ENCODE measurements at places on chromosomes 5 and 9.

- DNase-seq: no peak
Measured at GRCh38 chr5:146001544-146002190, 65.3 kb downstream of the SH3RF2 start.

DNA sequence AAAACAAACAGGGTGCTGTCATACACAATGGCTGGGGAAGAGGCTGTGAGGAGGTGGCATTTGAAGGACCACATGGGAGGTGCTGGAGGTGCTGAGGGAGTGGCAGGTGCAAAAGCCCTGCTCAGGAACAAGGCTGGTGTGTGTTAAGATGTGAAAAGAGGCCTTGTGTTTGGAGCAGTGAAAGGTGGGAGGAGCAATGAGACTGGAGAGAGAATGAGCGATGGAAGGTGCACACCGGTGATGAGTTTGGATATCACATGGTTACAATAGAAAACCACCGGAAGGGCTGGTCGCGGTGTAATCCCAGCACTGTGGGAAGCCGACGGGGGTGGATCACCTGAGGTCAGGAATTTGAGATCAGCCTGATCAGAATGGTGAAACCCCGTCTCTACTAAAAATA is 9.2 kb upstream of the FIBCD1 start:
- no peak for DNase-seq

DNA sequence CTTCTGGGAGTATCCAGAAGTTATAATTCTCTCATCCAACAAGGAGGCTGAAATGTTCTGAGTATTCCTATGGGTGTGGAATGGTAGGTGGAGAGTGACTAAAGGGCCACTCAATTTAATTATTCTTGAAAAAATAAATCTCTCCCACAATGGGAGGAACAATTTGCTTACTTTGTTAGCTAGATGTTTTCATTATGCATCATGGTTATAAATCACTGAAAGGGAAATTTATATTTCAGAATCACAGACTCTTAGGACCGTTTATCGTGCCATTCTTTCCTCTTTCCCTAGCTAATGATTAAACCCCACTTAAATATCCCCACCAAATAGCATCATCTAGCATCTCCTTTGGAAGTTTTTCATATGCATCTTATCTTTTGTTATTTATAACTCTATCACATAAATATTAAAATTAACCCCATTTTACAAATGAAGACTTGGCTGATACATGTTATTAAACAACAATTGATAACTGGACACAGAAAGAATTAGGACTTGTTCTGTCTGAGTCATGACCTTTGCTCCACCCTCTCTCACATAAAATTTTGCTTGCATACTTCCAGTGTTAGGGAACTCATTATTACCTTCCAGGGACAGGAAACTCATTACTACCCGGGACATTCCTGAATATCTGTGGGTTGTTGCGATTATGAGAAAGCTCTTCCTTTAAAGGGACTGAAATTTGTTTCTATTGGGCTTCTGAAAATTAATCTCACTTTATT is 94.9 kb upstream of the NMUR2 start:
- DNase-seq: no peak

GRCh38 chr5:143244990-143245389 is 158.5 kb downstream of the NR3C1 start:
- no peak for DNase-seq

GRCh38 chr5:123708074-123708806 is 196.3 kb downstream of the CSNK1G3 start:
- no peak for DNase-seq

DNA sequence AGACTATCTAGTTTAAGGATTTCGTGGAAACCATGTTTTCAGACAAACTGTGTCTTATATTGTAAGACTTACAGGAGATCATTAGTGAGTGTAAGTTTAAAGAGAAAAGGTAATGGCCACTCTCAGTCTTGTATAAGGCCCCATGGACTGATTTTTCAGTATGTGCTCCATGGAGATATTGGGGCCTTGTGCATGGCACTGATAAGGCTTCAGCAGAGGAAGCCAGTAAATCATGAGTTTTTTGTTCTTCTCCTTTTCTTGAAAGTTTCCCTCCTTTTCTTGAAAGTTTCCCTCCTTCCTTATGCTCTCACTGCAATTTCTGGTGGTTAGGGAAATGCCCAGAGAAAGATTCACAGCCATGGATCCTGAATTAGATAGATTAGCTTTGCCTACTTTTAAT is 471.3 kb downstream of the LRRC70 start:
- no peak for DNase-seq

DNA sequence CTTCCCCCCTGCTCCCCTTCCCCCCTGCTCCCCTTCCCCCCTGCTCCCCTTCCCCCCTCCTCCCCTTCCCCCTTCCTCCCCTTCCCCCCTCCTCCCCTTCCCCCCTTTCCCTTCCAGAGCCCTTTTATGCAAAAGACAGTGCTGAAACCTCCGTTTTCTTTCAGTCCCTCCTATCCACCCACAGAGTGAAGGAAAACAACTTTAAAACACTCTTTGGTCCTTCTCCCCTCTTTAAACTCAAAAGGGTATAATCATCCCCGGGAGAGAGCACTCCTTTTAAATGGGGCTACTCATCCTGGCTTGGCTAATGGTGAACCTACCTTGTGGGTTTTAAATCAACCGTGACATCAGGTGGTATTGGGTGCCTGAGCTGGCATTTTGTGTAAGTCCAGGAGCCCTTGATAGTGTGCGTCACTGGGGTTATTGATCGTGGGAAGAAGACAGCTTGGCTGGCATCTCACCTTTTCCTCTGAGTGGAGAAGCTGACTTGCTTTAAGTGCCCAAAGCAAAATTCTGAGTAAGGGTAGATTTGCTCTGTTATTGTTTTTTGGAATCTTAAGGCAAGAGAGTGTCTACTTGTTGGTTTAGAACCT is 2.7 kb downstream of the LARP1 start:
- no peak for DNase-seq

- DNase-seq: no peak
Measured at GRCh38 chr5:52491071-52491787, 296.5 kb upstream of the ITGA1 start.

GRCh38 chr5:78544561-78545201 is 103.9 kb downstream of the LHFPL2 start:
- no peak for DNase-seq

DNA sequence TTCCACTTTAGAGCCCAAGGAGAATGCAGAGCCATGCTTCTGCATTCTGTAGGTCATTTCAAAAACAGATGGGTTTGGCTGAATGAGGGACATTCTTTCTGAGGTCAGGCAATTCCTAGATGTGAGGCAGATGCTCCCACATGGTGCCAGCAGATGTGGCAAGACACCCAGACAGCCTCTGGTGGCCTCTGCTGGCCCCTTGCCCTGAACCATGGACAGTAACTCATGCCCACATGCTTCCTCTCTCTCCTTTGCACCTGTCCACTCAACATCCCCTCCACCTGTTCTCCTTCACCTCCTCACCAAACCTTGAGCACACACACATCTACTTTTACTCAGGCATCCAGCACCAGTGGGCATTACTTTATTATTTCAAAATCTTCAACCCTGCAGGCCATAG is 252.3 kb downstream of the DNAH5 start:
- DNase-seq: no peak

DNA sequence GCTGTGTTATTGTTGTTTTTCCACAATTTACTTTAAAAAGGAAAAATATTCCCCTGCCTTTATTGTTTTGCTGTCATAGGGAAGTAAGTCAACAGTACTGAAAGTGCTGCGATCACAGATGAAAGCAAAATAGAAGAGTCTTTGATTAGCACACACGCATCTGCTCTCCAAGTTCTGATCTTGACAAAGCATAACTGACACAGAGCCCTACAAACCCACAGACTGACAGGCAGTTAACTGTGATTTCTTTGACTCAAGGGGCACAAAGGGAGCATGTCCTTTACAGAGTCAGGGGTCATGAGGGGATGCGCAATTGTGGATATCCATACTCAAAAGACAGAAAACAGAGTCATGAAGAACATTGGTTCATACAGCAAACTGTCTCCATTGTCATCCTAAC is 123.7 kb downstream of the SNCAIP start:
- no peak for DNase-seq

Measured in stimulated activated CD8-positive, alpha-beta memory T cell treated with anti-CD3 and anti-CD28 coated beads, Interleukin-4, amount 100 ng/mL, for 4 hours (primary cell).